ENCODE measurements at places on chromosomes 5 and 9.

GRCh38 chr9:132230605-132231004 is 68.7 kb downstream of the NTNG2 start:
- no peak for DNase-seq

DNA sequence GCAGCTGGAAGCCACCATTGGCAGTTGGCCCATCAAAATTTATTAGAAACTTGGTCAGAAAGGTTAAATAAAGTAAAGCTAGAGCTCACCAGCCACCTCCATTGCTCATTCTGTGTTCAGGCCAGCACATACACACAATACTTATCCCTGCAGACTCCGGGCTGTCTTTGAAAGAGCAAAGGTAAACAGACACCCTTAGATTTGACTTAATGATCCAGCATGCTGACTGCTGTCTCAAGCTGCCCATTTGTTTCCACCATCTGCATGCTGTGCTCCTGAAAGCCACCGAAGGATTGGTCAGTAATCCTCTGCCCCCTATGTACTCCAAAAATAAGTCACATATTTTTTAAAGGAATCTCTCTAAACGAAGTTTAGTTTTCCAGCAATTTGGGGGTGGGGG is 1059.8 kb upstream of the DMAC1 start:
- DNase-seq: no peak

- DNase-seq: no peak
These were observed 45.9 kb upstream of the ITGA2 start for GRCh38 chr5:52943285-52943684.

DNA sequence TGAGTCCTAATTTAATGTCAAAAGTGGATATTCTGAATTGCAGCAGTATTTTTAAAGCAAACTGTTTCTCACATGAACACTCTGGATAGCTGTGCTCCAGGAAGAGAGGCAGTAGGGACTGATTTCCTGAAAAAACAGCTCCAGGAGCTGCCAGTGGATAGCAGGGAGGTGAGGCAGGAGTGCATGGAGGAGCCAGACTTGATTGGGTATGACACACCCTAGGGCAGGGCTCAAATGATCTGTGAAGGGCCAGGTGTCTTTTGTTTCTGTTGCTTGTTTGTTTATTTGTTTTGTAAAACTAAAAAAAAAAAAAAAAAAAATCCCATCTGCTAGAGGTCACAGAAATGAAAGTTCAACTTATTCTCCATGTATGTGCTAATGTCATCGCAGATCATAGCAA is 83.4 kb downstream of the ADRB2 start:
- no peak for DNase-seq

DNA sequence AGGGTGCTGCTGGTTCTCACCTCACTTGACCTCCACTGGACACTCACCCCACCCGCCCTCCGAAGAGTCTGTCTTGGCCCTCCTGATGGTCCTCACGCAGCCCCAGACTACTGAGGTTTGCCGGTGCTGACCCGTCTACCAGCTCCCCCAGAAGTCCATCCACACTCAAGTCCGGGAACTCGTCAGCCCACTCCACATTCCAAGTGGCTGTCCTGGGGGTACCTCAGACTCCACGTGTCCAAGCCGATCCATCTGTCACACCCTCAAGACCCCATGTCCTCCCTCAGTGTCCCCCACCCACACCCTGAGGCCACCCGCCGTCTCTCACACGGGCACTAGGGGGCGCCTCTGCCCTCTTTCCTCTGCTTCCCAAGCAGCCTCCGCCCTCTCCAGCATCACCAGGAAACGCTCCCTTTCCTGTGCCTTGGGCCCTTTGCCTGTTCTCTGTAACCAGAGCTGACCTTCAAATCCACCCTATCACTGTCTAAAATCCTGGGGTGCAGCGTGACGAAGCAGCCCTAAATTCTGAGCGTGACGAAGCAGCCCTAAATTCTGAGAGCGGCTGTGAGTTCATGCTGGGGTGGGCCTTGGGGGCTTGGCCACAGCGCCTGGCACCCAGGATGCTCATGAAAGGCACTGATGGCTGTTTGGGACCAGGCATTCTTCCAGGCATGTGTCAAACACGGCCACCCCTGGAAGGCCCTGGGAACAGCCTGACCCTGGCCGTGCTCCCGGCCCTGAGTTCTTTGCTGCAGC is 95.7 kb downstream of the KCNT1 start:
- DNase-seq: no peak

All from esophagus squamous epithelium (tissue), 5 donors.